ENCODE measurements at places on chromosomes 3 and 15. TPM values are rescaled to one million over a fixed set of nuclear protein-coding genes. Genes with fewer than 3 reads are reported as not detected.
A peak's percentile ranks its signal among the peaks of the same experiment; 100 is the strongest.

The CCRL2 gene
- 0.81 TPM for total RNA-seq

The SEMA3B gene
- 0.37 TPM for total RNA-seq

DNA sequence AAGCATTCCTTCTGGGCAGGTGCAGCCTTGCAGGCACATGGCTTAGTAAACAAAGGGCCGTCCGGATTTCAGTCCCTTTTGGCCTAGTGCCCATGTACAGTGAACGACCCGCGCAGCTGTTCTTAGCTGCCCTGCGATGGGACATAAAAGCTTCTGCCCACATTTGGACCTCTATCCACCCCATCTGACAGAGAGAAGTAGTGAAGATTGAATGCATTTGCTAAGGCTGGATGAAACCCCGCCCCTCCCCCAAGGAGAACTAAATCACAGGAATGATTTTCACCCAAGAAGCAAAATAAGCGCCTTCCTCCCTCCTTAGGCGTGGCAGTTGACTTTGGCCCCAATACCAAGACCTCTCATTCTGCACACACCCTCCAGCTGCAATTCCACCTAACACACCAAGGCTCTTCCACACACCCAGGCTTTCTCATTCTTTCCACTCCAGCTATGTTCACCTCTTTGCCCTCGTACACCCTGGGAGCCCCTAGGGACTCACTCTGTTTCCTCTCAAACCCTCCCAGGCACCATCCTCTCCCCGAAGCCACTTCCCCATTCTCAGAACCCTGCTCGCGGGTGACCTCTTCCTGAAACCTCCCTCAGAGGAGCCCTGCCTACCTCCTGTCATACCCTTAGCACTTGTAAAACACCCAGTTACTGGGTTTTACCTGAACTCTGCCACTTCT lies 14.1 kb upstream of the HRH1 start:
- DNase-seq: peak; percentile 39

GRCh38 chr15:45583731-45584639 lies 3.2 kb upstream of the BLOC1S6 start:
- peak; percentile 41 for DNase-seq

DNA sequence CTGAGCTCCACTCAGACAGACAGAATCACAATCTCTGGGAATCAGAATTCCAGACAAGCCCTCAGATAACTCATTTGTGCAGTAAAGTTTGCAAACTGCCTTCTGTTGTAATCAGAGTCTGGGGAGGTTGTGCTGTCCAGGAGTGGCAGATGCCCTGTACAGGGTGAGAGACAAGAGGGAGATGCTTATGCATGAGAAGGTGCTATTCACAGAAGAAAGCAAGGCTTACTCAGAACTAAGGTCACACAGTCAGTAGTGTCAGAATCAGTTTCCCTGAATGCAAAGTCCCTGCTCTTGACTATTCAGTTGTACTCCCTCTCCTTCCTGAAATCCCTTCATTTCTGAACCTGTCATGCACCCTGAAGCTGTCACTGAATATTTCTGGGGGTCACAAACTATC lies 43.7 kb downstream of the SRPRB start:
- no peak for DNase-seq

- no peak for DNase-seq
Measured at GRCh38 chr3:38453913-38454177, 155 bp downstream of the ACVR2B start.
